H7 (cell line): ENCODE measurements at places on chromosomes 7 and 10. TPM values are rescaled to one million over a fixed set of nuclear protein-coding genes. Genes with fewer than 3 reads are reported as not detected.

OPALIN gene
- total RNA-seq = not detected in 2 replicates

LIPM gene
- not detected in 2 replicates for total RNA-seq

GRCh38 chr7:46705386-46706255 is 784.5 kb upstream of the IGFBP3 start:
- DNase-seq = no peak

DNA sequence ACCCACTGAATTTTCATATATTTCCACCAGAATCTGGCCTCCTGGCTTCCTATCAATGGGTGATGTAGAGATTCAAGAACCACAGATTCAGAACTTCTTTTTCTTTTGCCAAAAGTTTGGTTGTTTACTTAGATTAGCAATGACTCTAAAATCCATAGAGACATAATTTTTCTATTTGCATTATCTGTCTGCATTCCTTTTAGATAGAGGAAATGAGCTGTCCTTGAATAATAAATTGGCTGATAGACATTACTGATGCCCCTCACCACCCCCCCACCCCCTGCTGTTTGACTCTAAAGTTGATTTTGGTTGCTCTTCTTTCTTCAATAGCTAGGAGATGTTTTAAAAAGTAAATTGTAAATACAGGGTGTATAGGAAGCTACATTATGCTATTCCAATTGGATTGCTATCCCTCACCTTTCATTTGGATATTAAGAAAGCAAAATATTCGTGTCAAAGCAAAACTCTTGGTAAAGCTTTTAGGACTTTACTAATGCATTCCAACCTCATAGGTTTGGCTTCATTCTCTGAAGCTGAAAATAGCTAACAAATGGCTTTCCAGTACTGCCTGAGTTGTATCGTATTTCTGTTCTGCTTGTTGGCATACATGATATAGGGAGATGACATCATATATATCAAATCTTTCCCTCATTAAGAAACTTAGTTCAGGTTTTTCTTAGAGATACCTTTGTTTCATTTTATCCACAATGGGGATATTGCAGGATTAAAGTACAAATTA is 606.0 kb downstream of the ARL4A start:
- no peak for DNase-seq

- DNase-seq = no peak
Measured at GRCh38 chr7:47049234-47049774, 532.6 kb downstream of the TNS3 start.
